Activated CD4-positive, alpha-beta memory T cell treated with anti-CD3 and anti-CD28 coated beads, Interleukin-2, amount 10 ng/mL, durations not matched to agents 7 days and 5 days (primary cell): ENCODE measurements at places on chromosomes 1 and 21. TPM values are rescaled to one million over a fixed set of nuclear protein-coding genes. Genes with fewer than 3 reads are reported as not detected.

DNA sequence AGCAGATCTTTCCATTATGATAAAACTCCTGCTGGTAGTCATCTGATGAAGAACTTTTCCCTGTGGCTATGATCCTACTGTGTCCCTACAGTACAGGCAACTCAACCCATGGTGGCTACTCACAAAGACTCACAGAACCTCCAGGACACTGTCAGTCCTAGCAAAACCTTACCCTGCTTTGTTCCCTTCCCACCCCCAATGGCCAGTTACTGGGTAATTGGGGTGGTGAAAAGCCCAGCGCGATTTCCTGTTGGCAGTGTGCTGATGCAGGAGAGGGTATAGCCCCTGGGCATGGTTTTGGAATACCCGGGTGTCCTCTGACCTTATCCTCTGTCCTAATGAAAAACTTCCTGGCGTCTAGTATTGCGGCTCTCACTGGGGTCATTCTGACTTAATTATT, 533 bp upstream of the RGL1 start:
- H3K36me3 ChIP-seq = peaks cover 12% of the 10 kb centered on the region
- peaks cover 31% of the 10 kb centered on the region for H3K4me1 ChIP-seq
- peaks cover 5% of the 10 kb centered on the region for H3K27me3 ChIP-seq

DNA sequence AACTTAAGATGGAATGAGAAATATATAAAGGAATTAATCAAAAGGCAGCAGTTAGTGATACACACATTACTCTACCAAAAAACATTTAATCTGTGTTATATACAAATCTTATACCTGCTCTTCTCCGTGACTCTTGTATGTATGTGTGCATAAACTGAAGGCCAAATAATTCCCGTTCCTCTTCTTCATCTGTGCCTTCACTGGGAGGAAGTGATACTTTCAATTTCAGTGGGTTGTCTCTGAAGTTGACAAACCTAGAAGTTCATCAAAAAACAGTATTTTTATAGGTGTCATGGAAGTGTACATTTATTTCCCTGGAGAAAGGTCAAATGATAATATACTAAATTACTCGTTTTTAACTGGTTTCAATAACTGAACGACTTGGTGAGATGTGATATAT, 19.3 kb downstream of the TRMT13 start:
- no peak overlapping the region for H3K27ac ChIP-seq
- no peaks in the 10 kb centered on the region for H3K27me3 ChIP-seq
- peaks cover 5% of the 10 kb centered on the region for H3K4me1 ChIP-seq
- H3K36me3 ChIP-seq = peaks cover 11% of the 10 kb centered on the region

C1orf53 gene
- 0.55 TPM for total RNA-seq

GRCh38 chr1:208248991-208249696, 5.0 kb upstream of the PLXNA2 start:
- H3K27me3 ChIP-seq = peaks cover 30% of the 10 kb centered on the region
- no peak overlapping the region for H3K27ac ChIP-seq
- peaks cover 10% of the 10 kb centered on the region for H3K4me1 ChIP-seq
- H3K36me3 ChIP-seq = no peaks in the 10 kb centered on the region
- H3K4me3 ChIP-seq = no peak overlapping the region
- DNase-seq = no peak

DNA sequence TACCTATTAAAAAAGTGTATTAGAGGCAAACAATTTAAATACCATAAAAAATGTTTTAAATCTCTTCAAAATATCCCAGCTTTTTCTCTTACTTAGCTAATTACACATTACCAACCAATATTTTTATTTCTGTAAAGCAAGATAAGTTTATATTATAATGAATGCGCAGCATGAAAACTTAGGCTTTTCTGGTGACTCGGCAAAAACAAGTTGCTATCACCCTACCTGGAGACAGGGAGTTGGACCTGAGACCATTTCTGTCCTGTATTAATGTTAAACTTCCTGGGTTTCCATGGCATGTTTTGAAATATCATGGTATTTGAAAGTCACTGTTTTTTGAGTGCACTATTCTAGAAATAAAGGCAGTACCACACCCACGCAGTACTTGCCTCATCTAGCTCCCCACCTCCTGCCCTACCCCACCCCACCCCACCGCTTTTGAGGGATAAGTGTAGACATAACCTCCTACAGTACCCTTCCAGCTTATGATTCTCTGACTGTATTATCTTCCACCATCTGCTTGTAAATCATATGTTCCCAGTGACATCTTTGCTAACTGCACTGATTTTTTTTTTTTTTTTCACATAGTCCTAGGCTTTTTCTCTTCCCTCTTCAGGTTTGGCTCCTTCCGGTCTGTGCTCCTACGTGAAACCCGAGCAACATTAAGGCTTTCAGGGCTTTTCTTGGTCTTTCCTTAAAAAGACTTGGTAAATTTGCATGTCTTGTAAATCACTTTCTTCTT, 77.5 kb downstream of the PHTF1 start:
- H3K36me3 ChIP-seq = peaks cover 13% of the 10 kb centered on the region
- H3K27me3 ChIP-seq = no peaks in the 10 kb centered on the region
- peaks cover 18% of the 10 kb centered on the region for H3K4me1 ChIP-seq
- no peak overlapping the region for H3K27ac ChIP-seq
- H3K4me3 ChIP-seq = no peak overlapping the region

GRCh38 chr21:45546636-45547544, 4.7 kb upstream of the SLC19A1 start:
- H3K27me3 ChIP-seq = no peaks in the 10 kb centered on the region
- no peaks in the 10 kb centered on the region for H3K36me3 ChIP-seq
- H3K27ac ChIP-seq = no peak overlapping the region
- no peak overlapping the region for H3K4me3 ChIP-seq
- no peak for DNase-seq

- H3K36me3 ChIP-seq = peaks cover 4% of the 10 kb centered on the region
- no peak for DNase-seq
- H3K27ac ChIP-seq = no peak overlapping the region
- no peaks in the 10 kb centered on the region for H3K27me3 ChIP-seq
- H3K4me1 ChIP-seq = peaks cover 10% of the 10 kb centered on the region
- H3K4me3 ChIP-seq = no peak overlapping the region
Observed at GRCh38 chr1:203038217-203038741, 12.0 kb downstream of the PPFIA4 start.
